ENCODE measurements at places on chromosomes 1 and 21.

- no peak for DNase-seq
Measured at GRCh38 chr1:87805666-87806378, 477.1 kb downstream of the LMO4 start.

DNA sequence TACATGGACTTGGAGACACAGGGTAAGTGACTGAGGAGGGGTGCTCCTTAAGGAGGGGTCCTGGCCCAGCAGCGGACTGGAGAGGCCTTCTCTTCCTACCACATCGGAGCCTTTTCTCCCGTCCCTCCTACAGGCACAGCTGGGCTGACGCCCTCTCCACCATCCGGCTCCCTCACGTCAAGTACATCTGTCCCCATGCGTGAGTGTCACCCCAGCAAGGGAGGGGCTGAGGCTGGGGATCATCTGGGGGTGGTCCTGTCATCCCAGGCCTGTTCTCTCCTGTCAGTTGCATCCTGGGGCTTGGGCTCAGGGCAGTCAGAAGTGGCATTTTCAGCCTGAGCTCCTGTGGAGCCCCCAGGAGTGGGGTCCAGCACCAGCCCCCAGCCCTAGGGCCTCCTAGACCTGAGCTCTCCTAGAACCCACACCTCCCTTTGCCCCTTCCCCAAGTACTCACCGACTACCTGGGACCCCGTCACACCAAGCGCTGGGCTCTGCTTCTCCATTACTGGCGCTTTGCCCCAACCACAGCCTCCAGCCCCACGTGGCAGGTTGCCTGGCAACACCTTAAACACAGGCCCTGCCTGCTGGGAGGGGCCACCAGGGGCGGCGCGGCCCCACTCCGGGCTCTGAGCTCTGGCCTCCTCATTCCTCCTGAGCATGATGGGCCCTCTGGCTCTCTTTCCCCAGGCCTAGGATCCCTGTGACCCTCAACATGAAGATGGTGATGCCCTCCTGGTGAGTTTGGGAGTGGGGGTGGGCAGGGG is 2.3 kb downstream of the LYPLA2 start:
- DNase-seq, result no peak

DNA sequence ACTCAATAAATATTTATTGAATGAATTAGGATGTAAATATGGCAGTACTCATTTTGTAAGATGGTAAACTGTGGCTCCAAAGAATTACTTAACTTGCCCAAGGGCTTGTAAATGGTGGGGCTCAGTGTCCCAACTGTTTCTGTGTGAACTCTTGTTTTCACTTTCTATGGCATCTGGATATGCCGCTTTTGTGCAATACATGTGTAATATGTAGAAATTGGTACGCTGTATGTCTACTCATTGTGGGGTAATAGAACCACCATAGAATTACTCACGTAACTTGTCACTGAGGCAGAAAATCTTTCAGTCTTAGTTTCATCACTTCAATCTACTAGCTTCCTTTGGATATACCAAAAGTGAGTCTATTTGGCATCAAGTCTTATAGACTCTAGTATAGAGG is 977 bp downstream of the PRPF3 start:
- DNase-seq, result no peak

DNA sequence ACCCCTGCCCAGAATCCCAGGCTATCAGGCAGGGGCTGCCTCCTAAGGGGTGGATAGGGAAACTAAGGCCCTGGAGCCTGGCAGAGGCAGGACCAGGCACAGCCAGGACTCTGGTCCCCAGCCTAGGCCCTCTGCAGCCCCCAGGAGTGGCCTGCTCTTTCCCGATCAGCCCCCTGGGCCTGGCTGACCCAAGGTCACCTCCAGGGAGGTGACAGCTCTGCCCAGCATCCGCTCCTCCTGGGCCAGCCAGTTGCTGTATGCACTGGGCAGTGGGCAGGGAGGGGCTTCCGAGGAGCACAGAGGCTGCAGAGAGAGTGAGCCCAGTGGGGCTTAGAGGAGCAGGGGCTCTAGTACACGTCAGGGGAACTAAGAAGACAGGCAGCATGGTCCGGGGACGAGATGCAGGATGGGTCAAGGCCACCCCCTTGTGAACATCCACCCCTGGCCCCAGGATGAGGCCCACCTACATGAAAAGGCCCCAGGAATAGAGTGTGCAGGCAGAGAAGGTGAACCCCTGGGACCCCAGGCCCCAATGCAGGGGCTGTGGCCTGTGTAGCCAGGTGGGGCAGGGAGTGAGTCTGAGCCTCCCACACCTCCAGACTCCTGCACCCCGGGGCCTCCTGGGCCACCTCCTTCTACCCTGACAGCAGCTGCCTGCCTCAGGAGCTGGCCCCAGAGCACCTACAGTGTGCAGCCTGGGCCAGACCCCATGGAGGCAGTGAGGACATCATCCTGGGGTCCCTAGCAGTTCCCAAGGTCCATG is 32.8 kb downstream of the WNT9A start:
- DNase-seq, result no peak

DNA sequence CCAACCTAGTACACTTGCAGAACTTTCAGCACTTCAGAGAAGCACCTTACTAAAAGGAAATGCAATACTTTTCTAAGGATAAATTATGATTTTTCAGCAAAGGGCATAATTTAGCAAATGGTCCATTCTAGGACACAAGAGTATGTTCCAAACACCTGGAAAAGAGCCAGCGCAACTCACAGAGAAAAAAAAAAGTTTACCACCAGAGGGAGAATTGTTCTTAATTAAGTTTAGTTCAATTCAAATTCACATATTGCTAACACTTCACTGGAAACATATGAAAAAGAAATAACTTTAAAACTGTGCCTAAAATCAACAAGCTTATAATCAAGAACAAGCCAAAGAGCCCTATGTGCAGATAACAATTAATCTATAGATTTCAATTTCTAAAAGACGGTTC is 338.1 kb downstream of the SEC16B start:
- DNase-seq, result no peak

DNA sequence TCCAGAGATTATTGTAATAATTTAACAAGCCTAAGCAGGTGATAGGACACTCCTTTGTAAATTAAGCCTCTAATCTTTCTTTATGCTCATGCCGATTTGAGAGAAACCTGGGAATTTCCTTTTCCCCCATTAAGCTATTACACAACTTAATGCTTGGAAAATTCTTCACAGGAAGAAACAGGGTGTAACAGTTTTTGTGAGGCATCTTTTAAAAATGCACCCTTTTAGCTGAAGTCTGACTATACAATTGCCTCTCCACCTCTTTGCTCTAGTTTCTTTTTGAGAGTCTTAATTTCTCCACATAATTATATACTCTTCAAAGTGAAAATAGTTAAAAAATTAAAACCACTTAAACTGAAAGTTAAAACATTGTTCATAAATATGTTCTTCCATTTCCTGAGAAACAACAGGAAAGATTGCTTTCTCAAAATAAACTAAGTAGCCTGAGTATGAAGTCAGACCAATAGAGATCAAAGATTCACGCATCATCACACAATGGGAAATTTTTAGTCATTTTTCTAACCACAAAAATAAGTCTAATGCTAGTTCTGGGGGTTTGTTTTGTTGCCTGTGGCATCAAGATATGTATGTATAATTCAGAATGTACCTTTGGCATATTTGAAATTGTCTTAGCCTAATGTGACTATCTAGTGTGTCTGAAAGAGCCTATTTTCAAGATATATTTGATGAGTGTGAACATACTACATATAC is 34.7 kb downstream of the LRRC8D start:
- DNase-seq, result no peak

DNA sequence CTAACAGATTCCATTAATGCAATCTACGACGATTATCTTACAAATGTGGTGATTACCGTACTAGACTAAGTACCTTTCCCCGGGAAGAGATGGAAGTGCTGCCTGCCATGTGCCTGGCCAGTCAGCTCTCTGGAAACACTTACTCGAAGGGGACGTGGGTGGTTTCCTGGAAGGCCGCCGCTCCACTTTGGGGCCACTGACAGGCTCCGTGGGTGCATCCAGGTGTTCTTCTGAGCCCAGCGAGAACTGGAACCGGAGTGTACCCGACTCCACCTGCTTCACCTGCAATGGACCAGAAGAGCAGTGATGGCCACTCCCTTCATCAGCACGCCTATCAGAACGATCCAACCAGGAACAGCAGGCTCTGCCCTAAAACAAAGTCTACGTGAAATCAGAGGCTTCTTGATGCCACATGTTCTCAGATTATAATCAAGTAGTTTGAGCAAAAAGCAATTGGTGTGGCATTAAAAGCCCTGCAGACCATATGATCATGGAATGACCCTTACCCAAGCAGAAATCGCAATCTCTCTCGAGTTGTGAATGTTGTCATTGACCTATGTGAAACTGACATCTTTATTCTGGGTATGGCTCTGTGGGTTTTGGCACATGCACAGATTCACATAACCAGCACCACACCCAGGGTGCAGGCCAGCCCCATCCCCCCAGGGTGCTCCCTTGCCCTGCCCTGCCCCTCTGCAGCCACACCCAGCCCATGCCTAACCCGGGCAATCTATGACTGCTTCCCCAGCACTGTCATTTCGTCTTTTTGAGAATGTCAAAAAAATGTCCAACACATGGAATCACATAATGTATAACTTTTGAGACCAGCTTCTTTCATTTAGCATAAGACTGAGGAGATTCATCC is 64.5 kb downstream of the NPHP4 start:
- no peak for DNase-seq

- no peak for DNase-seq
Measured at GRCh38 chr1:1432951-1433803, 2.3 kb upstream of the VWA1 start.

DNA sequence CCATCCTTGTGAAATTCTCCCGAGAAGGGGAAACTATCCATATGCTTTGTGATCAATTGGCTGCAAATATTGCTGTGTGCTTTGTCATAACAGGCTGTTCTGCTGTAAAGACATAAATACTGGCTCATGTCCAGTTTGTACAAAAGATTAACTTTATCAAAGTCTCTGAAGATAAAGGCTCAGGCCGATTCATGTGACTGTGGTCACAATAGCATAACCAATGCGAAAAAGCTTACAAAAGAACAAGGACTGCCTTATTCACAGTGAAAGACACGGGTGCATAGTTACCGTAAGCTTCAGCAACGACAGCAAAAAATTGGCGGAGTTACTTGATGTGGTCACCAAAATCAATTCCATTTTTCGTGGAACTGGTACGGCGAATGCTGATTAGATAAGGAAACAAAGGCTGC is 173.6 kb upstream of the CHRM3 start:
- no peak for DNase-seq

GRCh38 chr1:212133319-212133718 is 97.8 kb downstream of the DTL start:
- DNase-seq, result no peak

- no peak for DNase-seq
Measured at GRCh38 chr1:225814381-225814780, 4.5 kb downstream of the EPHX1 start.

All from effector CD4-positive, alpha-beta T cell (primary cell).